ENCODE measurements at places on chromosomes 3 and 15.

- no peak for DNase-seq
Observed at GRCh38 chr3:23945663-23945912, 502 bp downstream of the NR1D2 start.

DNA sequence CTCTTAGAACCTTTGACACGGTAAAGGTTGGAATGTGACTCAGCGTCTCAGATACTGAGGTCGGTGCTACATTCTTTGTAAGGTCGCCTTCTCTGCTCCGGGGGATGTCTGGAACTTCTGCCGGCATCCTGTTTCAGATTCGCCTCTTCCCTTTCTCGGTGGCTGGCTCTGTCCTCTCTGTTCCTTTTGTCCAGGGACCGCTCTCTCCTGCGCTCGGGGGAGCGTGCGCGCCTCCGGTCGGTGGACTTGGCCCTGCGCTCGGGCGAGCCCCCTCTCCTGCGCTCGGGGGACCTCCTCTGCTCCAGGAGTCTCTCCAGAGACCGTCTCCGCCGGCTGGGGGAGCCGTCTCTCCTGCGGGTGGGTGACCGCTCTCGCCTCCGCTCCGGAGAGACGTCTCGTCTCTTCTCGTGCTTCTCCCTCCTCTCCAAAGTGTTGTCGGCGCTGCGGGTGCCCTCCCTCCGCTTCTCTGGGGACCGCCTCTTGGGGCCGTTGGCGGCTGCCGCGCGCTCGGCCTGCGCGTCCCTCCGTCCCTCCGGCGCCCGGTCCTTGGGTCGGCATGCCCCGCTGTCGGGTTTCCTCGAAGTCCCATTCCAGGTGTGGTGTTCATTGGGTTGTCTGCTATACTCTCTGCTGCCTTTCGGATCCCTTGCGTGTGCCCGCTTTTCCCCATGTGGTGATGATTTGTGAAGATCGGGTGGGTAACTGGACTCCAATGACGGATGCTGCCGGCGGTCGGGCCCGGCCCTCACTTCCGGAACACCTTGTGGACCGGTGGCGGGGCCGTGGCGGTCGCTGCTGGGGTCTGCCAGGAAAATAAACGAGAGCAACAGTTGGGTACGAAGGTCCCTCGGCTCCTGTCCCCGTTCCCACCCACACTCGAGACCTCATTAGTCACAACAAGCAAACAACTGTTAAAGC is 668.8 kb upstream of the ADAMTS9 start:
- no peak for DNase-seq

DNA sequence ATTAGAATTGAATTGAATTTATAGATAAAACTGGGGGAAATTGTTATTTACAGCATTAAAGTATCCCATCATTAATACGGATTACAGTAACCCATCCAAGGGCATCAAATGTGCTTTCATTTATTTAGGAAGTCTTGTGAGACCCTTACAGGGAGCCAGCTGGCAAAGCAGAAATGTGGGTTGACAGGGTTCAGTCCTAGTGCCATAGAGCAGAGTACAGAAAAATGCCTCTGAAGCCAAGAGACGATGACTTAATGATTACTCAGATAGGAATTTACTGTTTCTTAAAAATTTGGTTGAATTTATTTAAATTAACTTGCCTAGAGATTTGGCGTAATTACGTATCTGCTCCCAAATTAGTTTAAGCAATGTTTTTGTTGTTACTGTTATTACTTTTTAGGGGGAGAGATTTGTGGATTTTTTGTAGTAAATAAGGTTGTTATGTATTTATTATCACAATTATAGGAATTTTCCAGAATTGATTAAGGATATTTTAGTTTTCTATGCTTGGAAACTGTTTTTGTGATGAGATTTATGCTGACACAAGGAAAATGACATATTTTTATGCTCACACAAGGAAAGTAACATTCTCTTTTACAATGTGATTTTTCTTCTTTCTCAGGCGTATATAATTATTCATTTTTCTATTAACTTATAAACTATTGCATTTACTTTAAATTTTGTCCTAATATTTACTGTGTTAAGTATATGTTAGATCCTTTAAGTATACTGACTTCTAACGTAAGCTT is 152.0 kb downstream of the EPHA6 start:
- no peak for DNase-seq

- DNase-seq, result no peak
Observed at GRCh38 chr15:42314818-42315217, 41.6 kb upstream of the TMEM87A start.

All from SW480 (cell line).